ENCODE measurements at places on chromosomes 6 and 20.

DNA sequence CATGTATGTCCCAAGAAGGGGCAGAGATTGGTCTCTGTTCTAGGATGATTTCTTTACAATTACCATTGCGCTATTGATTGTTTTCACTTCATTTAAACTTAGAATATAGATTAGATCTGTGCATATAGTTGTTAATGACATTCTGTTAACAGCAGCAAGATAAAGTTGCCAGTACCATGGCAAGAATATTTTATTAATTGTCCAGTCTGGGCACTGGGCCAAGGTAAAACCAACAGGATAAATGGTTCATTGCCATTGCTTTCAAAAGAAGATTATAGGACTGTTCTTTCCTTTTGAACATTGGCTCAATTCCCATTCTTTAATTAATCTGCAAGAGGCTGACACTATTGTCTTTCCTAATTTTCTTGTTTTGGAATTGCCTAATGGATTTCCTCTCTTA is 592.4 kb downstream of the RFPL4B start:
- DNase-seq = no peak

DNA sequence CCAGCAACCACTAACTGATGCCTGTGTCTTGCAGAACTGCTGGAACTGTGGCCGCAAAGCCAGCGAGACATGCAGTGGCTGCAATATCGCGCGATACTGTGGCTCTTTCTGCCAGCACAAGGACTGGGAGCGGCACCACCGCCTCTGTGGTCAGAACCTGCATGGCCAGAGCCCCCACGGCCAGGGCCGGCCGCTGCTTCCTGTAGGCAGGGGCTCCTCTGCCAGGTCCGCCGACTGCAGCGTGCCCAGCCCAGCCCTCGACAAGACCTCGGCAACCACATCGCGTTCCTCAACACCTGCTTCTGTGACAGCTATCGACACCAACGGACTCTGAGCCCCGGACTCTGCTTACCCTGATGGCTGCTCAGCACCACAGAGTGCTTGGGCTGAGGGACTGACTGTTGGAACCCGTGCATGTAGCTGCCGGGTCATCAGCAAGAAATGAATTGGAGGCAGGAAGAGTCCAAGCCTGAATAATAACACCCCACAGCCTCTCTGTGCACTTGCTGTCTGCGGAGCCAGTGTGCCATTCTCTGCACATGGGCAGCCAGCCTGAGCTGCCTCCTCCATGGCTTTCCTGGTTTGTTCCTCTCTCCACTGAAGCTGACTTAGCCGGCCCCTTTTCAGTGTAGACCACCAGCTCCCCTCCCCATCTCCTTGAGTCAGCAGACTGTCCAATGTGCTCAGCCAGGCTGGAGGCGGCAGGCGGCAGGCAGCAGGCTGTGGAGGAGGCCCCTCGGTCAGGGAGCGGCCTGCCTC is 17.6 kb upstream of the C20orf144 start:
- no peak for DNase-seq

DNA sequence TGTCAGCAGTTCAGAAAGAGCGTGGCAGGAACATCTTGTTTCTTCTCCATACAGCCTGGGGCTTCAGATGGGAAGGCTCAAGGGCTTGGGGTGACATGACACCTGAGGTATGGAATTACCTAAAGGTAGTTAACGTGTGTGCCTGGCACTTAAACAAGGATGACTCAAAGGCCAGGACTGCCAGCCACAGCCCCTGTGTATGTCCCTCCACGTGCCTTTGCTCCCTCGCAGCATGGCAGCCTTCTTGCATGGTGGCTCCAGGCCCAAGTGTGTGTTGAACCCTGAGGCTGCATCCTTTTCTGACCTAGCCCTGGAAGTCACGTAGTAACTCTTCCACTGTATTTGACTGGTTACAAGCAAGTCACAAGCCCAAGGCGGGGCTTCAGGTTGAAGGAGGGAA is 33.6 kb upstream of the MYL9 start:
- no peak for DNase-seq

GRCh38 chr6:79422666-79423065 is 114.6 kb downstream of the LCA5 start:
- no peak for DNase-seq

DNA sequence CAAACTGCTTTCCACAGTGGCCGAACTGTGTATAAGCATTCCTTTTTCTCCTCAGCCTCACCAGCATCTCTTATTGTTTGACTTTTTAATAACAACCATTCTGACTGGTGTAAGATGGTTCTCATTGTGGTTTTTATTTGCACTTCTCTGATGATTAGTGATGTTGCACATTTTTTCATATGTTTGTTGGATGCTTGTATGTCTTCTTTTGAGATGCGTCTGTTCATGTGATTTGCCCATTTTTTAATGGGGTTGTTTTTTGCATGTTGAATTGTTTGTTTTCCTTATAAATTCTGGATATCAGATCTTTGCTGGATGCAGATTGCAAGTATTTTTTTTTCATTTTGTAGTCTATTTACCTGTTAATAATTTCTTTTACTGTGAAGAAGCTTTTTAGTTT is 11.2 kb upstream of the ZSCAN12 start:
- DNase-seq = no peak

- peak; percentile 98 for DNase-seq
Observed at GRCh38 chr6:137866914-137867684, at the start of gene TNFAIP3. TNFAIP3 (plus strand) TSS chr6:137867259; CDS start chr6:137871228, 3,969 bp downstream.

DNA sequence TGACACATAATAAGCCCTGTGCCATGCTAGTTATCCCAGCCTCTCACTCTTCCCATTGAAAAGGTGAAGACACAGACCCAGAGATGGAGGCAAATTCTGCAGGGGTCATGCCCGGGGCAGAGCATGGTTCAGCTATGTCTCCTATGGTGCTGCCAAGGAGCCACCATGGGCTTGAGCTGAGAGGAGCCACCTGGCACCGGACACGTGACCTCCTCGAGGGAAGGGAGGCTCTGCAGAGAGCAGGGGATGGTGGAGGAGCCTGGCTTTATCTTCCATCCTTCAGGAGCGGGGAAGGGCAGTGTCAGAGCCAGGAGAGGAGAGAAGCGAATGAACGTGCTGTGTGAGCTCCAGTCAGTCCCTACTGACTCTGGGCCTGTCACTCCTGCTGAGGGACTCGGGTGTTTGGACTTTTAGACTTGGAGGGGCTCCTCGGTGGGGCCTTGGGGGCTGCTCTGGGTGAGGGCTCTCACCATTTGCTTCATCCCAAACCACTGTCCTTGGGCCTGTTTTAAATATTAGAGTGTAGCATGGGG is 11.1 kb upstream of the CCN5 start:
- no peak for DNase-seq

- DNase-seq = no peak
Observed at GRCh38 chr6:106244931-106245330, 80.6 kb downstream of the ATG5 start.

DNA sequence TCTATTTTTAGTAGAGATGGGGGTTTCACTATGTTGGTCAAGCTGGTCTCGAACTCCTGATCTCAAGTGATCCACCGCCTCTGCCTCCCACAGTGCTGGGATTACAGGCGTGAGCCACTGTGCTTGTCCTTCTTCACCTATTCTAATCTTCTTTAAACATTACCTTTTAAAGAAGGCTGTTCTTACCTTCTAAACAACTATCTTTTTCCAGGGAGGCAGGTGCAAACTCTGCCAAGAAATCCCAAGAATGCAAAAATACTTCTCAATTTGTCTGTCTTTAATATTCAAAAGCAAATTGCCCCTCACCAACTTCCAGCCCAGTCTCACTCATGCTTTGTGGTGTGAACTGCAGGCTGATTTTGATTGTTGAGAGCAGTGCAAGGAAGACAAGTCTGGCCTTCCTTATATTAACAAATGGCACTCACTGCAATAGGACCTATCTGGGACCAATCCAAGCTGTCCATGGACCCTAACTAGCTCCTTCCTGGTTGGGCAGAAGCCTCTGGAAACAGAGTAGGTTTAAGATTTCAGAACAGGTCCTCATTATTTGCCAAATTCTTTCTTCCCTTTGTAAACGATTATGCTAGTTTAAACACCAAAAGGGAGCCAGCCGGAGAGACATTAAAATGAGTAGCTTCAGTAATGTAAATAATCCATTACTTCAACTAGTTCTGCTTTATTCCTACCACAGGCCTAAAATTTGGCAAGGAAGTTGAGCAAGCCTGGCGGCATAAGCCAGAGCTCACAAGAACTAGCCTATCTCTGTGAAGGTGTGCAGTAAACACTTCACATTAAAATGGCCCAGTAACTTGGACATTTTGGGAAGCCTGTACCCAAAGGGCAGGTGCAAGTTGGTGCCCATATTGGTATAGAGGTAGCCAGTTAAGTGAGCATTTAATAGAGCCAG is 1.6 kb downstream of the SCAND1 start:
- peak; percentile 65 for DNase-seq

- no peak for DNase-seq
Observed at GRCh38 chr6:118419448-118420394, 128.4 kb upstream of the PLN start.

GRCh38 chr20:7722564-7722963 is 217.7 kb downstream of the HAO1 start:
- no peak for DNase-seq

DNA sequence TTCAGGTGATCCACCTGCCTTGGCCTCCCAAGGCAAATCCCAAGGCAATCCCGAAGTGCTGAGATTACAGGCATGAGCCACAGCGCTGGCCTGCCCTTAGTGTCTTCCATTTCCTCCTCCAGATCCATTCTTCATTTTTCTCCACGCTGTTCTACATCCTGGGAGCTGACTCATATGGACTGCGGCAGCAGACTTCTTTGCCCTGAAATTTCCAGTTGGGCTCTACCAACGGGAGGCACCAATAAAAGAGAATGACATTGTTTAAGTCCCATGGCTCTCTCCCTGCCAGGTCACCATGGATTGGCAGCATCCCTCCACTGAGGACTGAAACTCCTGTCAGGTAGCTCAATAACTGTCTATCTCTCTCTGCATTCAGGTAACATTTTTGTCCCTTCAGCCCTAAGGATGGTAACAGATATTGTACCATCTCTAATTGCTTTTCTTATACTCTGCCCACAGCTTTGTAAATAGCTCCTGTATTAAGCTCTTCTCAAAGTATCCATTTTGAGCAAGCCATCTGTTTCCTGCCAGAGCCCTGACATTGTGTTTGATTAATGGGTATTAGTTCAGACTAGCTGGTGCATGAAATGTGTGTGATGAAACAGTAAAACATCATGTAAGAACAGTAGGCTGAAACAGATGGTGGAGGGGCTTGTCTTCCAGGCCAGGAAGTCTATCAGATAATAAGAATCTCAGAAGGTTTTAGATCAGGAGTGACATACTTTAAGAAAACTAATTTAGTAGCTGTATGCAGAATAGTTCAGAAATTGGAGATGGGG is 3.6 kb downstream of the TBCC start:
- DNase-seq = no peak

GRCh38 chr20:56797023-56797422 is 167.9 kb downstream of the TFAP2C start:
- DNase-seq = no peak

GRCh38 chr6:147585256-147585655 is 76.8 kb downstream of the SAMD5 start:
- DNase-seq = no peak

All from suppressor macrophage (primary cell).